Stimulated activated CD4-positive, alpha-beta T cell treated with anti-CD3 and anti-CD28 coated beads, TNF-alpha, amount 100 ng/mL, for 4 hours (primary cell): ENCODE measurements at places on chromosomes 2 and 18.

DNA sequence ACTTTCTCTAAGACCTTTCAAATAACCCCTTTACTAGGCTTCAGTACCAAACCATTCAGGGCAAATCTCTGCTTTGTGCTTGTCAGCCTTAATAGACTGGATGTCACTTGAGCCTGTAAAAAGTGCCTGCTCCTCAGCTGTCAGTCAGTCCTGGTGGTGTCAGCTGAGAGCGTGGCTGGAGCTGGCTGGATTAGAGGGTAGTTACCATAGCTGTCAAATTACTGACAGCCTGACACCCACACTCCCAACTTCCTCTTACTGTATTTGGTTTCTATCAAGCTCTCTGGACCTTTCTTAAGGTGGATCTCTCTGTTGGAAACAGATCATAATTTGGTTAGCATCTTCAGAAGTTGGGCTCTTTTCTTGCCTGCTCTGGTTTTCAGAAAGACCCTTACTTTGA, 371.4 kb upstream of the ATP5MC3 start:
- DNase-seq = no peak

GRCh38 chr2:64406407-64406774, 47.6 kb upstream of the LGALSL start:
- no peak for DNase-seq

GRCh38 chr2:75560022-75560767, 544 bp downstream of the EVA1A start:
- DNase-seq = no peak

DNA sequence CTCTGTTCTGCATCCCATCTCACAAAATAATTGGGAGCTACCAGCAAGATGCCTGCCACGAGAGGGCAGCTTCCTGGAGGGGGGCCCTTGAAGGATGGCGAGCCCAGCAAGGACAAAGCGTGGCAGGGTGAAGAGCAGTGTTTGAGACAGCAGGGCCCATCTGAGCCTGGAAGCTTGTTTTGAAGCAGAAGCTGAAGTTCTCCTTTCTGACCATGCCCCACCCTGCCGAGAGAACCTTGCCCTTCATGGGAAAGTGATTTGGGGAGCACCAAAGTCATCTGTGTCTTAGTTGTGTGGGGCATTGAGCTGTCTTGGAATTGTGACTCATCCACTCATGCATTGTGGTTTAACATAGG, 216.3 kb downstream of the BCL11A start:
- no peak for DNase-seq

DNA sequence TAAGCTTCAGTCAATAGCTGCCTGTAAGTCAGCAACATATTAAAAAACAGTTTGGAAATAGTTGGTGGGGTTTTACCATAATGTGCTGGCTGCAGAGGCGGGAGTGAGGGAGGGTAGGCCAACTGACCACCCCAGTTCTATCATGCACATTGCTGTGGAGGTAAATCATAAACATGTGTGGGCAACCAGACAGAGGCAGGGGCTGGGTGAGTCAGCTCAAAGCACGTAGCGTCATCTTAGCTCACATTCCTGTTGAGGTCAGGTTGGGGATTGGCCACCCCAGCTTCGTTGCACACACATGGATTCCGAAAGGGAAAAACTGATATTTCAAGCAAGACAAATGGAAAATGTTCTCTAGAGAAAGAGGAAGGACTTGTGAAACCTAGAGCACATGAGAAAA, 19.5 kb downstream of the GPR45 start:
- DNase-seq = no peak

DNA sequence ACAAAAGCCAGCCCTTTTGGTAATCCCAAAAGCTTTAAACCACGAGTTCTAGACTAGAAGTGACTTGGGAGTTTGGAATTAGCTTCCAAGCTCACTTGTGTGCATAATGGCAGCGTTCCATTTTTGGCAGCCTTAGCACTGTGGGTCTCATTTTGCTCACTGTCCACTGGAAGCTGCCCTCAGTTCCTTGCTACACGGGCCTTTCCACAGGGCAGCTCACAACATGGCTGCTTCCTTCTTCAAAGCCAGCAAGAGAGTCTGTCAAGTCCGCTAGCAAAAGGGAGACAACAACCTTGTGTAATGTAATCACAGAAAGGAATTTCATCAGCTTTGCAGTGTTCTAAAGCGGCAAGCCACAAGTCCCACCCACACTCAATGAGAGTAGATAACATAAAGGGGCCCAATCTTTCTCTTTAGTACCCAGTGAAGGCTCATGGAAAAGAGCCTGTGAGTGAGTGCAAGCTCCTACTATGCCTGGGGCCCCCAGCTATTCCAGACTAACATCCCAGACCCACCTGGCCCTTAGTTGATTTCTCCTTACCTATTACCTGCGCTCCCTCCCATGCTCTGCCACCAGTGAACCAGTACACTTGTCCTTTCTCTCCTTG, 239.7 kb upstream of the FBXO11 start:
- DNase-seq = no peak

GRCh38 chr2:68726608-68727367, 7.8 kb upstream of the ARHGAP25 start:
- DNase-seq = peak; percentile 51

GRCh38 chr2:222797871-222798270, 63.0 kb upstream of the ACSL3 start:
- no peak for DNase-seq

- no peak for DNase-seq
These were observed 154.4 kb downstream of the VWC2L start for GRCh38 chr2:214565246-214565645.

DNA sequence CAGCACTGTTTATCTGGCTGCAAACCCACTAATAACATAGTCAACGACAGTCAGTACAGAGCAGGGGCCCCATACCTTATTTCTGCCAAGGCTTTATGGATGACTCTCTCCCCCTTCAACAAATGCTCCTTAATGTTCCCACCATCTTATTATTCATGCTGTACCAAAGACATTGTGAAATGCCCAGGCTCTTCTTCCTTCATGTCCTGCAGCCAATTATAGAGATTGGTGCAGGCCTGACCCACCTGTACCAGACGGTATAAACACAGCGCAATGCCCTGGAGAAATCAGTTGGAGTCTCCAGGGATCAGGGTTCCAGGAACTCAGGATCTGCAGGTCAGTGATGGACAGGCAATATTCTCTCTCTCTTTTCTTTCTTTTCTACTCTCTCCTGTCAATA, at the start of gene IL1F10:
TSS of gene IL1F10 (plus strand) at position 290 of the 400 bp plus-strand sequence. CDS start 4,769 bp downstream, outside the sequence.
- no peak for DNase-seq

- no peak for DNase-seq
These were observed 26.6 kb downstream of the LPIN2 start for GRCh38 chr18:2986150-2986865.

GRCh38 chr2:42844366-42844765, 52.0 kb upstream of the HAAO start:
- no peak for DNase-seq

DNA sequence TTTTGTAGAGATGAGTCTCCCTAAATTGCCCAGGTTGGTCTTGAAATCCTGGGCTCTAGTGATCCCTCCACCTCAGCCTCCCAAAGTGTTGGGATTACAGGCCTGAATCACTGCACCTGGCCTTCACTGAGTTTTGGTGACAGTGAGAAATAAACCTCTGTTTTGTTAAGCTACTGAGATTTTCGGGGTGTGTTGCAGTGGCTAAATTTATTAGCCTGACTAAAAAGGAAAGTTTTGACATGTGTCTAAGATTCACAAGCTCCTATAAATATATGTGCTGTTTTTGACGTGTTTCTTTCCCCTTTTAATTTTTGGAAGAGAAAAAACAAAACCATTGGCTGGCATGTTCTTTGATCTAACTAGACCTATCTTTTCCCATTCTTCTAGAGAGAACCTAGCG, 190.5 kb upstream of the MC4R start:
- no peak for DNase-seq

DNA sequence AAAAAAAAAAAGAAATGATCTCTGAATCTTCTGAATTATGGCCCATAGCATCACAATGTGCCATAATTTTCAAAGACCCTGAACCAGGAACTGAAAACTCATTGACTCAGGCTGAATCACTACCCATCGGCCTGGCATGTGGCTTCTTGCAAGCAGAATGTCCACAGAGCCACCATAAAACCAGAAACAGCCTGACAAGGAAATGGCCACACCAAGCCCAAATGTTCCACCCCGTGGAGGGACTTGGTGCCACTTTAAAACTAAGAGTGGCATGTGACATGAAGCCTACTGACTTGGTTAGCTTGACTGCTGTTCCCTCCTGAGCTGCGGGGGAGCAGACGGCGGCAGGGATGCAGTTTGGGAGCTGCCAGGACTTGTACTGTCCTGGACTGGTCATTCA, 71.2 kb upstream of the RBM44 start:
- no peak for DNase-seq

GRCh38 chr2:223086370-223086981, 34.5 kb downstream of the KCNE4 start:
- no peak for DNase-seq

DNA sequence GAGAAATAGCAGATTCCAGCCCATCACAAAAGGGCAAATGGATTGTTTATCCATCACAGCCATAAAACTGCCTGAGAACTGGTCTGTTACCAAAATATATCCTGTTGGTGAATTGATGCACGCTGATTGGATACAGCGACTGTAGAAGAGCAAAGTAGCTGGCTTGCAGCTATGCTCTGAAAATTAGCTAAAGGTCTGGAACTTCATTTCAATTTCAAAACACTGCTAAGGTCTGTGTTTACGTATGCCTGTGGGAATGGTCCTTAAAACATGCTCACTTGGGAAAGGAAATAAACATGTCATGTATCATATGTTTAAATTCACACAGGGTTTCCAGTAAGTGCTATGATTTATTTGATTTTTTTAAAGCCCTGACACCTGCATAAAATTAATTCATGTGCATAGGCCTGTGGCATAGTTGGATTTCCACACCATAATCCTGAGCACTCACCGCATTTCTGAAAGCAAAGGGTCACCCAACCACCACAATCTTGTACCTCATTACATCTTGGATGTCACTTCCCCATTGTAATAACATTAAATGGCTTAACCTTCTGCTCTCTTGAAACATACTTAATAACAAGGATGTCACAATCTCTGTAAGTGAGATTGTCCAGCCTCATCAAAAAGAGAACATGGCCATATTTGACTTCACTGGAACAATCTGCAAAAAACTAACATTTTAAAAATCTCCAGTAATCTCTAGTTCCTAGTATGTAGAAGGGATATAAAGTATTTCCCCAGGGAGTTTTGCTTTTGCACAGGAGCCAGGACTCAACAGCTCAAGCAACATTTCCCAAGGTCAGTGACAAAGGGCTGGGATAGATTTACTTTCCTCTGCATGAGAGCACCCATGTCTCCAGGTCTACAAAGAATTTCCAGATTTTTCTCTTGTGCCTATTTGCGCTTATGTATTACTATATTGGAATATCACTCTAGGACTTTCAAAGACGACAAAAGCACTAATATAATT, 109.8 kb downstream of the FARSB start:
- no peak for DNase-seq

GRCh38 chr2:42071791-42072190, 24.0 kb downstream of the PKDCC start:
- no peak for DNase-seq

- DNase-seq = no peak
These were observed 22.3 kb downstream of the DOK1 start for GRCh38 chr2:74576863-74577229.

- no peak for DNase-seq
These were observed 71.8 kb downstream of the TMEFF2 start for GRCh38 chr2:192122946-192123345.

DNA sequence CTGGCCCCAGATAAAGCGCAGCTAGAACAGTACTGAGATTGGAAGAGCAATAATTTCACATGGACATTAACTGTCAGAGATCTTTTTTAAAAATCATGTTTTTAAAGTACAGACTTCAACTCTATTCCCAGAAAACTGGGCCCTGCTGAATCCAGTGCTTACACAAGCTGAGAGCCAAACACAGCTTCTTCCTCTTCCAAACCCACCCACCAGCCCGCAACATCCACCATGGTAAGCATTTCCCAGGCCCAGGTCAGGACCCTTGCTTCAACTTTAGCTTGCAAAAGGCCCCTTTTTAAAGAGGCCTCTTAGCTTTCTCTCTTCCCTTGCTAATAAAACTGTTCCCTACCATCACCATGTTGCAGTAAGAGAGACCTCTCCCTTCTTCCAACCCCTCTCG, 2.1 kb downstream of the AAK1 start:
- no peak for DNase-seq

- no peak for DNase-seq
These were observed at the start of gene SNED1 for GRCh38 chr2:240997856-240998705. TSS of gene SNED1 (plus strand) at chr2:240998618. CDS start at chr2:240998838, 220 bp downstream.

- DNase-seq = no peak
These were observed 62.9 kb downstream of the MEMO1 start for GRCh38 chr2:31947871-31948270.

- no peak for DNase-seq
These were observed 294.8 kb upstream of the NRP2 start for GRCh38 chr2:205387350-205388055.

DNA sequence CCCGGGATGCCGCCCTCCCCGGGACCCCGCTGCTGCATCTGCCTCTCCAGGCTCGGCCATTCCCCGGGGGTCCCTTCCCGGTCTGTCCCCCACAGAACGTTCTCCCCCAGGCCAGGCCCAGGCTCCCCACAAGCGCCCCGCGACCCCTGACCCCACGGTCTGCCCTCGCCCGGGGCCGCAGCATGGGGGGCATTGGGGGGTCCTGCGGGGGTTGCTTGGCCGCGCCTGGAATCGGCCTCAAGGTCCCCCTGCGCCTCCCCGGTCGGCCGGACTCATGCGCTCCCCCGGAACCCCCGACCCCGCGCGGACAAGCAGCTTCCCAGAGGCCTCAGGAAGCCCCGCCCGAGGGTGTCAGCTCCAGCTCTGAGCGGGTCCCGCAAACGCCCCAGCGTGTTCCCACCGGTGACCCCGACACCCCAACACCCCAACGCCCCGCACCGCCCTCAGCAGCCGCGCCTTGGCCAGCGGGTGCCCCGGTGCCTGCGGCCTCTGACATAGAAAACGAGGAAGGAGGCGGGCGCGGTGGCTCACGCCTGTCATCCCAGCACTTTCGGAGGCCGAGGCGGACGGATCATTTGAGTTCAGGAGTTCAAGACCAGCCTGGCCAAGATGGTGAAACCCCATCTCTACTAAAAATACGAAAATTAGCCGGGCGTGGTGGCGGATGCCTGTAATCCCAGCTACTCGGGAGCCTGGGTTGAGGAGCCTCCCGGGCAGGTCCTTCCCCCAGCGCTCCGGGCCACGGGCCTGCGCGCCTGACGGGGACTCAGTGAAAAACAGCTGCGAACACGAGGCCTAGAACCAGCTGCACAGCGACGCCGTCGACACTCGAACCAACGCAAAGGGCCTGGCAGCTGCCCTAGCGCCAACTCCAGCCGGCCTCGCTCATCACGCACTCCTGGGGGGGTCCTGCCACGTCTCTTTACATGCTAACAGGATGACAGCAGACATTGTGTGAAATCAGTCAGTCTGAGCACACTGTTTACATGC, 61.8 kb upstream of the CTDP1 start:
- DNase-seq = no peak
